ENCODE measurements at places on chromosomes 2 and 18. TPM values are rescaled to one million over a fixed set of nuclear protein-coding genes. Genes with fewer than 3 reads are reported as not detected.

DNA sequence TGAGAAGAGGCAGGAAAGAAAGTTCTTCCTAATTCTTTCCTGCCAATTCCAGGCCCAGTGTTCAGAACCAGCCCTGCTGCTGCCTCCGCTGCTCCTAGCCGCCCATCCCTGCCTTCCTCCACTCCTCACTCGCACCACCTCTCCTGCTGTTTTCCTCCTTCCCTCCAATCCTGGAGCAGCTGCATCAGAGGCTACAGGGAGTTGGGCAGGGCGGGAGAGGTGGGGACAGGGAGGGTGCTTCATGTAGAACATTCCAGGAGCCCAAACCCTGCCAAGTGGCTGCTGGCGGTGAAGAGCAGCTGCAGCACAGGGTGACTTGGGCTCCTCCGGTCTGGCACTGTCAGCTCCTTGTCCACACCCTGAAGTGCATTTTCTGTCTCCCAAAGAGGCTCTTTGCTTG is 176.3 kb downstream of the TNS1 start:
- no peak overlapping the region for H3K4me3 ChIP-seq
- no peak overlapping the region for H3K27ac ChIP-seq
- peaks cover 15% of the 10 kb centered on the region for H3K4me1 ChIP-seq
- H3K36me3 ChIP-seq, result peaks cover 4% of the 10 kb centered on the region
- no peak for DNase-seq

LIPG gene
- 19.6 TPM for total RNA-seq

DNA sequence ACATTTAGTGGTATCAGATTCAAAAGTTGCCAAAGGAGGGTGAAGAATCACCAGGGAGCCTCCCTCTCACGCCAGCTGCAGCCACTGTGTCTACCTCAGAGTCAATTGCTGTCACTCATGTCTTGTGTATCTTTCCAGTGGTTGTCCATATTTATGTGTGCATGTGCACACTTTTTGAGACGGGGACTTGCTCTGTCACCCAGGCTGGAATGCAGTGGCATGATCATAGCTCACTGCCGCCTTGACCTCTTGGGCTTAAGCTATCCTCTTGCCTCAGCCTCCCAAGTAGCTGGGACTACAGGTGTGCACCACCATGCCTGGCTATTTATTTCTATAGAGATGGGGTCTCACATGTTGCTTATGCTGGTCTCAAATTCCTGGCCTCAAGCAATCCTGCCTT is 4.0 kb downstream of the MOCOS start:
- no peak overlapping the region for H3K4me3 ChIP-seq
- H3K36me3 ChIP-seq, result peaks cover 8% of the 10 kb centered on the region
- peaks cover 8% of the 10 kb centered on the region for H3K27me3 ChIP-seq
- peaks cover 11% of the 10 kb centered on the region for H3K4me1 ChIP-seq
- no peak for DNase-seq

DNA sequence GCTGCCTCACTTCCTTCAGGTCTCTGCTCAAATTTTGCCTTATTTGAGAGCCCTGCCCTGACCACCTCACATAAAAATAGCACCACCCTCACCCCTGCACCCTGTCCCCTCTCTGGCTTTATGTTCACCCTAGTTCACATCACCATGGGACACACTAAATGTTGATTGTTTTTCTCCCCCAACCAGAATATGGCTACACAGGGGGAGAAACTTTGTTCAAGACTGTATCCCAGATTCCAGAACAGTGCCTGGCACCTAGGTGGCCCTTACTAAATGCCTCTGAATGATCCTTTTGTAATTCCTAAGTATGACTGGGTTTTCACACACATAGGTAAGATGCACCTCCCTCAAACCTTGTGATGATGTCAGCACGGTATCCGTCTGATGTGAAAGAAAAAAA is 28.4 kb upstream of the CATIP start:
- H3K27me3 ChIP-seq, result peaks cover 16% of the 10 kb centered on the region
- no peak for DNase-seq
- H3K4me1 ChIP-seq, result peaks cover 55% of the 10 kb centered on the region
- H3K4me3 ChIP-seq, result peak overlapping the region; percentile 15

DNA sequence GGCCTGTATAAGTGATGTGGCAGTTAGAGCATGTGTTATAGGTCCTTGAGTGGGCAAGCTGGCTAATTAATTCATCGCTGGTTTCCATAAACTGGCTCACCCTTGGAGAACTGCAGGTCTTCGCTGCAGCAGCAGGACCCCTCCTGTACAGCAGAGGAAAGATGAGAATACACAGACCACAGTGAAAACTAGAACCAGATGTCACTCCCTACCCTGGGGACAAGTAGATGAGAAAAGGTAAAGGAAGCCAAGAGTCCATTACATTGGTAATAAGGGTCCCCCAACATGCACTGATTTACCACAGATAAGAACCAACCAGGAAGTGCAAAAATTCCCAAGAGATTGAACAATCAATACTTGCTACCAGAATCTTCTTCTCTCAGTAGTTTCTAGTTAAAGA is 415.6 kb upstream of the LYPD1 start:
- no peak overlapping the region for H3K27ac ChIP-seq
- H3K4me3 ChIP-seq, result no peak overlapping the region
- DNase-seq, result no peak
- no peaks in the 10 kb centered on the region for H3K36me3 ChIP-seq

DNA sequence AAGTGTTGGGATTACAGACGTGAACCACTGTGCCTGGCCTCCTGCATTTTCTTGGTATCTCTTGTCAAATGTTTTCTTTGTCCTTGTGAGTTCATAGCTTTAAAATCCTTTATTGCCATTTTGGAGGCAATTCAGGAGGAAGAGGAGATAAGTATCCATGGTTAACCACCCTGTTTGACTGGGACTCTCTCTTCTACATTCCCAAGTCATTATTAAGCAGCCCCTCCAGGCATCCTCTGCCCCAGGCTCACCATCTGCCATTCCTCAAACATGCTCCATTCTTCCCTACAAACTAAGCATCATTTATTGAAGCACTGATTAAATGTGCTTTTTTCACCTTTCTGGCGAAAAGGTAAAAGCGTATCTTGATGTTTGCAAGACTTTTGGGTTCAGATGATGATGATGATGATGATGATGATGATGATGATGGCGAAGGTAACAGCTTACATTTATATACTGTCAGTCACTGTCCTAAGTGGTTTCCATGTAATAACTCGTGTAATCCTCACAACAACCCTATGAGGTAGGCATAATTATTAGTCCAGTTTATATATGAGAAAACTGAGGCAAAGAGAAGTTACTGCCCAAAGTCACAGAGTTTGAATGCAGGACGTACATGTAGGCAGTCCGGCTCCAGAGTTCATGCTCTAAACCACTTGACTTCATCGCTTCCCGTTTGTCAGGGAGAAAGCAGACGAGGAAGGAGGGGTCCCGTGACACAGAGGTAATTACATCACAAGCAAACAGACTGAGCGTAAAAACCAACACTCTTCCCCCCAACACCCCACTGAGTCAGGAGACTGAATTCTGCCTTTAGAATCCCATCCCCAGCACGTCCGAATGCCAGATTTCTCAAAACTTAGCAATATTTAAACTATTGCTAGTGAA is 69.7 kb upstream of the ACKR3 start:
- no peak overlapping the region for H3K4me3 ChIP-seq
- peaks cover 3% of the 10 kb centered on the region for H3K4me1 ChIP-seq
- no peak overlapping the region for H3K27ac ChIP-seq
- H3K36me3 ChIP-seq, result peaks cover 19% of the 10 kb centered on the region
- peaks cover 4% of the 10 kb centered on the region for H3K27me3 ChIP-seq

GRCh38 chr2:166127217-166128155 is at the start of gene SCN1A:
Gene SCN1A, minus strand, starts transcription at chr2:166128020. Its CDS starts 54,399 bp downstream, at chr2:166073621.
- no peaks in the 10 kb centered on the region for H3K36me3 ChIP-seq
- peaks cover 15% of the 10 kb centered on the region for H3K4me1 ChIP-seq

GRCh38 chr2:134634054-134634753 is 84.6 kb downstream of the TMEM163 start:
- no peak overlapping the region for H3K27ac ChIP-seq
- peaks cover 4% of the 10 kb centered on the region for H3K36me3 ChIP-seq
